Esophagus muscularis mucosa (tissue), 4 donors: ENCODE measurements at places on chromosomes 13 and 19. TPM values are rescaled to one million over a fixed set of nuclear protein-coding genes. Genes with fewer than 3 reads are reported as not detected.

TJP3 gene
- 0.06 TPM for total RNA-seq

FUT3 gene
- total RNA-seq, result not detected

TGFBR3L gene
- 8.3 TPM for total RNA-seq

- no peak for DNase-seq
Observed at GRCh38 chr13:97273341-97273831, 51.3 kb downstream of the MBNL2 start.

DNA sequence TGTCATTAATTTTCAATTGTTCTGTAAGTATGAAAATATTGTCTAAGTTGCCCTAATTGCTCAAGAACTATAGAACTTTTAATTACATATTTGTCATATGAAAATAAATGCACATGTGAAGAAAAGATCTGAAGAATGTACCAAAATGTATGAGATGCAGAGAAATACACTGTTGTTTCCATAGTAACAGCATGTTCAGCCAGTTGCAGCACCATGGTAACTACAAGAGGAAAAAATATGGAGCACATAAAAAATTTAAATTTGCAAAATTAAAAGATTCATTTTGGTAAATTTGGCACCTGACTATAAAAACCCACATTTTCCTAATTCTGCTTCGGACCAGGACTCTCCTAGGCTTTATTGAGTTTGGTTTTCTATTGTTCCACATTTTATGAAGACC lies 1170.0 kb upstream of the MIR17HG start:
- DNase-seq, result no peak

GRCh38 chr13:93794197-93794885 lies 567.7 kb downstream of the GPC6 start:
- no peak for DNase-seq

DNA sequence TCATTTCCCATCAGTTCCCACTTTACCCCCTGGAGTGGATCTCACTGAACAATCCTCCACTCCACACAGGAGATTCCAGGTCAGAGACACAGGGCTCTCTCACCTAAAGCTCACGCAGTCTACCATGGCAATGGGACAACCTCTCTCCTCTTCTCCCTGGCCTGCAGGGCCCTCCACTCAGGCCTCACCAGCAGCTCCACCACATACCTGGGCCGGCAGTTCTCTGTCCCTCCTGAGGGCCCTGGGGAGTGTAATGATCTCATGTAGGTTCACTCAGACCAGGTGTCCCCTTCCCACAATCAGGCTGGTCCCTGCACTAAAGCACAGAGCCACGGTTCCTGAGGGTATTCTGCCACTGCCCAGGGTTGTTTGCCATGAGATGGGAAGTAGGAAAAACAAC lies 15.6 kb downstream of the CEACAM3 start:
- no peak for DNase-seq

DNA sequence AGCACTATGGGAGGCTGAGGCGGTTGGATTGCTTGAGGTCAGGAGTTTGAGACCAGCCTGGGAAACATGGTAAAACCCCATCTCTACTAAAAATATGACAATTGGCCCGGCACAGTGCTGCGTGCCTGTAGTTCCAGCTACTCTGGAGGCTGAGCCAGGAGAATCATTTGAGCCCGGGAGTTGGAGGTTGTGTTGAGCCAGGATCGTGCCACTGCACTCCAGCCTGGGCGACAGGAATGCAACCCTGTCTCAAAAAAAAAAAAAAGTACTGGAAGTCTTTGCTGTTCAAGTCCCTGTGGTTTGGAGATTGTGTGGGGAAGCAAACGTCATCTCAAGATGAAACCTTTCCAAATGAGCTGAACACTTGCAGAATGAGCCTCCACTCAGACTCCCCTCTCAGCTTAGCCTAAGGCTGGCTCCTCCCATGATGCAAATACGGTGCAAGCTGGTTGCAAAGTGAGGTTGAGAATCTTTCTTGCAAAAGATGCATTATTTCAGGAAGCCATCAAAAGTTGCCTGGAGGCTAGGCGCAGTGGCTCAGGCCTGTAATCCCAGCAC lies 46.2 kb downstream of the MYO9B start:
- no peak for DNase-seq

DNA sequence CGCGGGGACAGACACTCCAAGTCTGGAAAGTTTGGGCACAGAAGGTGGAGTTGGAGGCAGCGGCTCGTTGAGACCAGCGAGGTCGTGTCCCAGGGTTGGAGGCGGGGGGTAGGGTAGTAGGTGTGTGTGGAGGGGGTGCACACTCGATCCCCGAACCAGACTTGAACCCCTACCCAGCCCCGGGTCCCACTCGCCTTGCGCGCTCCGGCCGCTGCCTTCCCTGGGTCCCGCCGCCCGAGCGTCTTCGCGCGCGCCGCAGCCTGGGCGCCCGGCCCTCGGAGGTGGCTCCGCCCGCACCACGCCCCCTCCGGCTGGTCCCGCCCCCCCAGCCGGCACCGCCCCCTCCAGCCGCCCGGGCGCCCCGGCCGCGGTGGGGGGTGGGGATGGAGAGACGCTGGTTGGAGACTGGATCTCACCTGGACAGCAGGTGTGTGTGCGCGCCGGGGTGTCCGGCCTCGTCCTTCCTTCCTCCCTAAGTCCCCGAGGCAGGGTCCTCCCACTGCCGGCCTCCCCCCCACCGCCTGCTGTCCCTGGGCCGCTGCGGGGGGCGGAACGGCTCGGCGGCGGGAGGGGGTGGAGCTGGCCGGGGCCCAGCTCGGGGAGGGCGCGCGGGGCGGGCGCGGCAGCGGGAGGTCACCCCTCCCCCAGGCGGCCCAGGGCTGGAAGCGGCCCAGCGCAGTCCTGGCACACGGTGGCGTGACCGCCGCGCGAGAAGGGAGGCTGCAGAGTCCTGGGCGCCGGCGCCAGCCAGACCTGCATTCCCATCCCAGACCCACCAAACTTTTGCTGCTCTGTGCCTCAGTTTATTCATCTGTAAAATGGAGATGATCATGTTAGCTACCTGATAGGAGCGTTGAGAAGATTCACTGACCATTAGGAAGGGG lies at the start of gene KANK2:
Gene KANK2 (minus strand): TSS at position 255 of the 884 bp plus-strand sequence. CDS start 3,034 bp downstream, outside the sequence.
- peak; percentile 94 for DNase-seq

GRCh38 chr13:33057019-33057780 lies 41.0 kb downstream of the KL start:
- no peak for DNase-seq

DNA sequence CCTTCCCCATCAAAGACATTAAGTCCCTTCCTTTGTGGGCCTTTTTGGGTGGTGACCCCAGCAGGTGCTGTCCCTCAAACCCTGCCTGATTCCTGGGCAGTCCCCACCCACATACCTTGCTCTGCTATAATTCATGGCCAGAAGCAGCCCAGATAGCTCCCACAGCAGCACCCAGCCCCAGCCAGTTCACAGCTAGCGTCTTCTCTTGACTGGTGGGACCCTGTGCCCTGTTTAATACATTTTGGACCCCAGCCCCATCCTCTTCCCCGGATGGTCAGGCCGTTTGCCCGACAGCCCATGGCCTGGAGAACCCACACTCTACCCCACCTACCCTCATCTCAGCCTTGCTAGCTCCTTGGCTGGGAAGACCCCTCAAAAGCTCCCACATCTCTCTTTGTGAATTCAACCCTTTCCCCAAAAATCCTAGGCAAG lies 2.1 kb downstream of the CCDC106 start:
- DNase-seq, result no peak

DNA sequence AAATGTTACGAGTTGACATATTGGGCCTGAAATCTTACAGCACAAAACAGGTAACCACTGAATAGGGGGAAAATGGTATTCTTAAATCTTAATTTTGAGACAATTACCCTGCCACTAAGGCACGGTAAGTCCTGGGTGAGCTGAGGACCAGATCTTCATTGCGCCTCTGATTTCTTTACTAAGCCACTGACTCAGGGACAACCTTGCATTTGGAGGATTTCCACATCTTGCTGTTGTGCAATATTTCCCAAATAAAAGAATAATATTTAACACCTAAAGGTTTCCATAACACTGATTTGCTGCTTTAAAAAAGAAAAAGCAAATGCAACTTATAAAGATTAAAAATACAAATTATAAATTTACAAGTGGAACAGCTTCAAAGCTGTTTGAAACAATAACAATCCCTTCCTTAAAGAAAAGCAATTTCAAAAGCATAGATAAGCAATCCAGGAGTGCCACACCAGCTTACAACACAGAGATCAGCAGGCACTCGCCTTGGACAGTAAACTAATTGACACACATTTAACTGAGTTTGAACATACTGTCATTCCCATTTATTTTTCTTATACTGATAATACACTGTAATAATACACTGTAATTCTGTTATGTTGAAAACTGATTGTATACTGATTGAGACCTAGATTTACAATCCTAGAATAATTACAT lies 79.6 kb upstream of the DOCK9 start:
- no peak for DNase-seq

DNA sequence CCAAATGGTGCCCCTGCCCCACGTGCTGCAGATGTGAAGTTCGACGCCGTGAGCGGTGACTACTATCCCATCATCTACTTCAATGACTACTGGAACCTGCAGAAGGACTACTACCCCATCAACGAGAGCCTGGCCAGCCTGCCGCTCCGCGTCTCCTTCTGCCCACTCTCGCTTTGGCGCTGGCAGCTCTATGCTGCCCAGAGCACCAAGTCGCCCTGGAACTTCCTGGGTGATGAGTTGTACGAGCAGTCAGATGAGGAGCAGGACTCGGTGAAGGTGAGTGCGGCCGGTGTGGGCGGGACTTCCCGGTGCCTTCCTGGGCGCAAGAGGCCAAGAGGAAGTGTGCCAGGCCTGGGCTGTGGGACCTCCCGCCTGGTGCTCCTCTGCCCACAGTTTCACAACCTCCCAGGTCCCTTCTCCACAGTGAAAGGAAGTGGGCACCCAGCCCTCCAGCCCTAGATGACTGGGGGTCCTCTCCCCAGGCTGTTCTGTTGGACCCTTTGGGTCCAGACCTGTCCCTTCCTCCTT lies 14.1 kb upstream of the RELB start:
- DNase-seq, result no peak

DNA sequence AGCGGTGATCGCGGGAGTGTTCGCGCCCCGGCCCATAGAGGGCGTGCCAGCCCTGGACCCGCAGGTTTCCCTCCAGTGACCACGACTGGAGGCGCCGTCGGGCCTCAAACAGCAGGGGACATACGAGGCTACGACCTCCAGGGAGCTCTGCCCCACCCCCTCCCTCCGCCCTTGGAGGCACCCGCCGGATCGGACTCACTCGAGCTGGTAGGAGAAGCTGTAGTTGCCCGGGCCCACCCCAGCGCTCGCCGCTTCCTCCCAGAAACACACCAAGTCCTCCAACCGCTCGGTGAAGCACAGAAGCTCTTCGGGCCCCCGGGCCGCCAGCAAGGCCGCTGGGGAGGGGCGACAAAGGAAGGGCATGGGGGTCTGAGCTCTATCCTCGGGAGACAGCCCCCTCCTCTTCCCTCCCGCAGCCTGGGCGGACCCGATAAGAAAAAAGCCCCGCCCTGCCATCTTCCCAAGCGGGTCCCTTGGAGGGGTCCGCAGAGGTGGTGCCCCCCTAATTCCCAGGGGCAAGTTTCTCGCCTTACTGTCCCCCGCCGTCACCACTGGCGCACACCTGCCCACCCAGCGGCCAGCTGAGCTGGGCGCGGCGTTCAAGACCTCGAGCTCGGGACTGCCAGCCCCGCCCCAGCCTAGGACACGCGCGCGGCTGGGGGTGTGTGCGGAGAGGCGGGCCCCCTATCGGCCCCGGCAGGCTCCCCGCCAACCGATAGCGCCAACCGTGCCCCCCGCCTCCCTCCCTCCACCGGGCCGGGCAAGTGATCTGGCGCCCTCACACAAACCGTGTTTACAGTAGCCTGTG lies 1.0 kb downstream of the EPOR start:
- no peak for DNase-seq

DNA sequence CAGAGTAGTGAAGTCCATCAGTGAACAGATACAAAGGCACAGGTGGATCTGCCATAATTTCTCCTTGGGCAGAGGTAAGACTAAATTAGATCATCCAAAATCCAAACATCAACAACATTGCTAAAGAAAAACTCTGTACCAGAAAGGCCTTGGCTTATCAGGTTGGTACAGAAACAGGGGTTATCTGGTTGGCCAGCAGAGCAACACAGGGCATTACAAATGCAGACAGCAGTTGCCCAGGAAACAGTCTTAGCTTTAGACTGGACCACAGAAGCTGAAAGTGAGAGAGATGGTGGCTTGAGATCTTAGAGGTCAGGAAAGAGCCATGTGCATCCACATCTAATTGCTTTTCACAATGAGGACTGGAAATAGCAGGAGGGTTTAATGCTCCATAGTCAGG lies 26.6 kb upstream of the DGKH start:
- DNase-seq, result no peak

DNA sequence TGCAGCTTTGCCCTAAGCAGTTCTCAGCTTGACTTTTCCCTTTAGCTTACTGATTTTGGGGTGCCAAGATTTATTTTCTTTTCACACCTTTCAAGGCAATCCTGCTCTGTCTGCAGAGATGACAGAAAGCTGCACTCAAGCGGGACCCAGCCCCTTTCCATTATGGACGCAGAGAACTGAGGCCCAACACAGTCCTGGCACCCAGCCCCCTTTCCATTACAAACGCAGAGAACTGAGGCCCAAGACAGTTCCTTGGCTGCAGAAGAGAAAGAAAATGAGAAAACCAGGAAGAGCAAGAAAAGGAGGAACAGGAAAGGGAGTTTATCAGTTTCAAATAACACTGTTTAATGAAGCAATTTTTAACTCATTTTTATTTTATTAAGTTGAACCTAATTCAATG lies 36.8 kb upstream of the ATP11A start:
- no peak for DNase-seq

GRCh38 chr19:5037936-5038335 lies 69.0 kb downstream of the KDM4B start:
- no peak for DNase-seq

DNA sequence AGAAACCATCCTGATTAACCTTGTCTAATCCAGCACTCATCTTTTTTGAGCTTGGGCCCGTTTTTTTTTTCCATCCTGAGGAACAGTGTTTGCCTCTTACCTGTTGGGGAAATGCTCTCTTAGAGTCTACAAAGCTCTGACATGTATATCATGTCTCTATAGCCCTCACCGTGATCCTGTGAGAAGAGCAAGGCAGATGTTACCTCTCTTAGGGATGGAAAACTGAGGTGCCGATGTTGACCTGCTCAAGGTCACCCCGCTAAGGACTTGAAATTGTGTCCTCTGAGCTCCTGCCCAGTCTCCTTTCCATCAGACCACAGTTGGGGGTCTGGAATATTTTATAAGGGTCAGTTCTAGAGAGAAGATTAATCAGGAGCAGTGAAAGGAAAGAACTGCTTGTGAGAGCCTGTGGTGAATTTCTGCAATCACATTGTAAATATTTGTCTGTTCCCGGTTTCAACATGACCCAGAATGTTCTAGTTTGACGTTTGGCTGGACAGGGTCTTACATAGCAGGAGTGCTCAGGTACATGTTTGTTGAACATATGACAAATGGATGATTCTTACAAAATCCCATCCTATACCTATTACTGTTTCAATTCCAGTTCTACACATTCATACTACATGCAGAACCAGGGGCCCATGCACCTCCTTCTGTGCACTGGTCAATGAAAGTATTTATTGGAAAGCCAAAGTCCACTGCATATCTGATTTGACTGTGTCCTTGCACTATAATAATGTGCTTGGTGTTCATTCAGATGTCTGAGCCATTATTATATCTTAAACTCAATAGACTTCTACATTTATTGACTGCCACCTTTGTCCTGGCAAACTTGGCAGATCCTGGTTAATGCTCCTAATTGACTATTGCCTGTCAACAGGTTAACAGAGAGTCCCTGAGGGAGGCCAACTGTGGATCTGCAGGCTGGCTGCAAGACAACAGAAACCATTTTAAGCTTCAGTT lies 12.1 kb downstream of the SLC25A15 start:
- DNase-seq, result no peak
